ENCODE measurements at places on chromosomes 5 and 9.

DNA sequence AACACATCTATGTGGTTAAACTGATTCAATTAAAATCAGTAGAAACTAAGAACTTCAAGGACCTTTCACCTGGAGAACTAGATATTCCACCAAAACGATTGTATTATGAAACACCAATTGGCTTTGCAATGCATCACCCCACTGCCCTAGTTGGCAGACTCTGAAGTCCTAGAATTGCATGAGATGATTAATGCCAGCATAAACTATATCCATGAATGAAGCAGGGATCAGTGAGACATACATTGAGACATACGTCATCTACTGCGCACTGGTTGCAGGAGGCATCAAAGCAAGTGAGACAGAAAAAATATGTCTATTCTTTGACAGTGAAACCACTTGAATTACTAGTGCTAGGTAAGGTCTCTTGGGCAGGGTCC is 9.7 kb upstream of the ZNF354A start:
- no peak for DNase-seq

DNA sequence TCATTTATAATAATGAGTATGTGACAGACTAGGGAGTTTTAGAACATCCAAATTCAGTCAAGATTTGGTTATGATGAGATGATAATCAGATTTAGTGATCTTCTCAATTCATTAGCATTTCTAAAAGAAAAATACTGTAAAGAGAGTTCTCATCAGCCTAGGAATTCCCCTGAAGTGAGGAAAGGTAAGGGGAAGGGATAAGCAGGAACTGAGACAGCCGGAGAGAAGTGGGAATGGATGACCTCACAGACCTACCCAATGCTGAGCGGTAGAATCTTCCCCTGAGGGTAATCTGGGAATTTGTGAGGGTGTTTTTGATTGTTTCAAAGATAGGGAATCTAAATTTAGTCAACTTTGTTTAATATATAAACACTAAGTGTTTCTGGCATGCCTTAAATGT is 16.7 kb upstream of the GPBP1 start:
- no peak for DNase-seq

GRCh38 chr5:61416420-61416819 is 84.4 kb downstream of the ZSWIM6 start:
- DNase-seq = no peak

GRCh38 chr9:115158661-115159481 is 40.9 kb upstream of the TNC start:
- DNase-seq = no peak

DNA sequence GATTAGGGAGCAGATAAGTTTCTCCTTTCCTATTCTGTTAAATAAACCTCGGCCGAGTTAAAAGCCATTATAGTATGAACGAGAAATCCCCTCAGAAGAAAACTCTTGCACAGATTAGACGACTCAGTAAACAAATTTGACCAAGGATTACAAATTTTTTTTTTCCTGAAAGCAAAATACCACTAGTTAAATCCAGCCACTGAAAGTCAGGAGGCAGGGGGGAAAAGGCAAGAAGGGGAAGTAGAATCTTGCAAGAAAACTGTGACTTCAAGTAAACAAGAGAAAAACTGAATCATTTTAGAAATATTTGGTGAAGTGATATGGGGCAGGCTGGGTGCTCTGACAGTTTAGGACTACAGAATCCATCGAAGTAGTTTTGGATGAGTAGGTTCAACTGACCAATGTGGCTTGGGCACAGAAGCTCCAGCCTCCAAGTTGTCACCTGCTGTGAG is 251.0 kb downstream of the DENND1A start:
- DNase-seq = no peak

All from NCI-H526 treated with DMSO at 0.1 percent for 48 hours (cell line).